ENCODE measurements at places on chromosomes 12 and 14.

- DNase-seq: no peak
Observed at GRCh38 chr14:96267916-96268315, 11.9 kb downstream of the BDKRB1 start.

GRCh38 chr12:78442454-78442801 is 422.1 kb upstream of the SYT1 start:
- no peak for DNase-seq

- no peak for DNase-seq
Observed at GRCh38 chr12:3920351-3921150, 47.4 kb upstream of the PARP11 start.

- DNase-seq: peak; percentile 5
Observed at GRCh38 chr12:125187148-125187745, 122.0 kb downstream of the AACS start.

GRCh38 chr12:59193476-59194050 is 273.3 kb upstream of the LRIG3 start:
- DNase-seq: no peak

Data from NCI-H345 (cell line).